ENCODE measurements at places on chromosomes 1 and 21.
A peak's percentile ranks its signal among the peaks of the same experiment; 100 is the strongest.

- no peak for DNase-seq
These were observed 43.6 kb downstream of the LRRC7 start for GRCh38 chr1:69611316-69611715.

DNA sequence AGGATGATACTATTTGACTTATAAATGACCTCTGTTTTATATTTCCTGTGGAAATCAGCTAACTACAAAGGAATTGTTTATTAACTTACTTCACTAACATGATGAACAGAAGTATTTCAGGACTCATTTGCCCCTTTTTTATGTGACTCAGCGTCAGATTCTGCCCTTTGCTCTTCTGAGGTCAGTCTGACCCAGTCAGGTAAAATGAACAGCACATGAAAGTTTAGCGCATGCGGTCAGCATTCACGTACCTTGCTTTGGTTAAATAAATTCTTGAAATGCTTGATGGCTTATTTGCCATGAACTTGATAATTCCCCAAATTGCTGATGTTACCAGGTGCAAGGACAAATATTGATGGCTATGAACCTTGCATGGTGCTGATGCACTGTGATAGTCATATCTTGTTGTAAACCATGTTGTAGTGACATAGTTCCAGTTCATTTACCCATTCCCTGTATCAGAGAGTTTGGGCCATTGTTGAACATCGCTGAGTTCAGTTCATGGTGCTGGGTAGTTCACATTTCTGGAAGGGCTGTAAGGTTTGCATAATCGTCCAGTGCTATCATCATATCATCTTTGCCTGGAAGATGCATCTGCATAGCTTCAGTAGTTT lies 133.4 kb downstream of the NFIA start:
- DNase-seq: no peak

GRCh38 chr21:26079366-26079765 lies 91.2 kb downstream of the APP start:
- DNase-seq: no peak

GRCh38 chr21:46605767-46606426 lies 1.0 kb upstream of the S100B start:
- no peak for DNase-seq

DNA sequence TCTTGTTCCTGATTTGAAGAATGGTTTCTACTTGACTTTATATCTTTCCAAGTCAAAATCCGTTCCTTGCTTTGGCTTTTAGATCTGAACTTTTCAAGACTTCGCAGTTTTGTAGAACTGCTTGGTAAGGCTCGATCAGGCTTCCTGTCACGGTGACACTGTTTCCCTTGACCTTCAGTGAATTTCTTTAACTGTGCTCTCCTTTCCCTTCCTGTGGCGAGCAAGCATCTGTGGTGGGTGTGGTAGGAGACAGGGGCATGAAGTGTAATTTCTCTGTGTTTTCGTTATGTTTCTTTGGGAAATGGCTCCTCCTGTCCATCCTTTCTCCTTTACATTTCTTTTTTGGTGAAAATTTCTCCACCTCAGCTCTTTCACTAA lies 10.4 kb downstream of the STYXL2 start:
- no peak for DNase-seq

DNA sequence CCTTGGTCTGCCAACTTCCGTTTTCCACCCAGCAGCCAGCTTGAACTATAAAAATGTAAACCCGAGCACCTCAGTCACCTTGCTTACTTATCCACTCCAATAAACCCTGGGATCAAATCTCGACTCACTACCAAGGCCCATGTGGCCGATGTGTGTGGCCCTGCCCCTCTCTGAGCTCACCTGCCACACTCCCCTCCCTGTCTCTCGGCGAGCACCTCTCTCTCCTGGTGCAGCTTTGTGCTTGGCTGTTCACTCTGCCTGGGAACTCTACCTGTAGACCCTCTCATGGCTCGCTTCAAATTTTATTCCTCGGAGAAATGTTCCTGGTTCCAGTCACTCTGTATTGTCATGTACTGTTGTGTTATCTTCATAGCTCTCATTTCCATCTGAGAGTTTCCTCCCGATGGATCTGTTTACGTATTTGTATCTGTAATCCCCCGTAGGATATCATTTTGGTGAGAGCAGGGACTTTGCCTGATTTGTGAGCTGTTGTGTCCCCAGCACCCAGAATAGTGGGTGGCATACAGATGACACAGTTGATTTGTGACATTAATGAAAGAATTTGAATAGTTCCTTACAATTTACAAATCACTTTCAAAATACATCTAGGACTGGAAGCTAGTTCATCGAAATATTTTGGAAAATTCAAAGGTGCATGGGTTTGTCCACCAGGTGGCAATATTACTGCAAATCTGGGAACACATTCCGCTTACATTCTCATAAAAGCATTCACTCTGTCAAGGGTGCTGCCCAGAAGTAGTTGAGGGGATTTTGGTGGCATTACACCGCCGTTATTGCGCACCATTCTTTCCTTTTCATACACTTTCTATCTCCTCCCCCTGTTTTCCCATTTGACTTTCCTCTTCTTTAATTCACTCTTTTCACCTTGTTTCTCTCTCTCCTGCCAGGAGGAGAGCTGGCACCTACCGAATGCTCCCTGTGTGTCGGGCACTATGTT lies 95.3 kb downstream of the ABCA4 start:
- peak; percentile 71 for DNase-seq

GRCh38 chr1:222057162-222057561 lies 315.3 kb upstream of the DUSP10 start:
- no peak for DNase-seq

DNA sequence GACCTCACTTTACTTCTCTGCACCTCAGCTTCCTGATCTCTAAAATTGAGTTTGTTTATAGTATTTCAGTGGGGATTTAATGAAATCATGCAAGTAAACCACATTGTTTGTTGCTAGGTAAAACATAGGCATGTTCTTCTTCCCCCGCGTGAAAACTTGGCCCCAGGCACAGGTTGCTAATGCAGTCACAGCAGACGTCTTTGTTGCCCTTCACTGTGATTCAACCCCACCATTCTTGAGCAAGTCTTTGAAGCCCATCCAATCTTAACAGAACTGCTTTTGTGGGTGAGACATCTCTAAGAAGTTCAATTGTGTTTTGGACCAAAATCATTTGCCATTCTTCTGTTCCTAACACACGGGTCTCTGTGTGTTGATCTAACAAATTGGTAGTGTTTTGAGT lies 185.5 kb downstream of the ZNF281 start:
- DNase-seq: no peak

- DNase-seq: no peak
These were observed 291.0 kb downstream of the PRDM2 start for GRCh38 chr1:13990939-13991338.

DNA sequence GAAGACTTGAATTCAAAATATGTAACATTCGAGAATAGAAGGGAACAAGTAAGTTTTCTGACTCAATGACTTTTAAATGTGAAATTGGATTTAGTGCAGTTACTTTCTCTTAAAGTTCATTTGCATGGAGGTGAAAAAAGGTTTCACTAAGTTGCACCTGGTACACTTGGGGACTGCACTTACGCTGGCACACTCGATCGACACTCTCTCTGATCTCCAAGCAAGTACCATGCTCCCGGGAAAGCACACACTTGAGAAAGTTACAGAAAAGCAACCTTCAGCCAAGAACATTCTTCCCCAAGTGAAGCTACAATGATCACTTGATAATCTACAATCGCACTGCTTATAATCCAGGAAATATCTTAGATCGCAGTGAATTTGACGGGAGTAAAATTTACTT lies 63.1 kb downstream of the COQ8A start:
- DNase-seq: no peak

DNA sequence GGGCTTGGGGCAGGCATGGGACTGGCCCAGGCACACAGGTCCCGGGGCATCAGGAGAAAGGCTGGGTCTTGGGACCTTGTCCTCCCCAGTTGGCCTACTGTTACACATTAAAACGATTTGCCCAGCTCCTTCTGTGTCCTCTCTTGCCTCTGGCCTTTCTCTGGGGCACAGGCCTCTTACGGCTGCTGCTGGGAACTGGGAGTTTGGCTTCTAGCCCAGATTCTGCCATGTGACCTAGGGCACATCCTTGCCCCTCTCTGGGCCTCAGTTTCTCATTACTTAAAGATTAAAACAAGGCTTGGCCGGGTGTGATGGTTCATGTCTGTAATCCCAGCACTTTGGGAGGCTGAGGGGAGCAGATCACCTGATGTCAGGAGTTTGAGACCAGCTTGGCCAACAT lies 14.0 kb downstream of the KDF1 start:
- no peak for DNase-seq

DNA sequence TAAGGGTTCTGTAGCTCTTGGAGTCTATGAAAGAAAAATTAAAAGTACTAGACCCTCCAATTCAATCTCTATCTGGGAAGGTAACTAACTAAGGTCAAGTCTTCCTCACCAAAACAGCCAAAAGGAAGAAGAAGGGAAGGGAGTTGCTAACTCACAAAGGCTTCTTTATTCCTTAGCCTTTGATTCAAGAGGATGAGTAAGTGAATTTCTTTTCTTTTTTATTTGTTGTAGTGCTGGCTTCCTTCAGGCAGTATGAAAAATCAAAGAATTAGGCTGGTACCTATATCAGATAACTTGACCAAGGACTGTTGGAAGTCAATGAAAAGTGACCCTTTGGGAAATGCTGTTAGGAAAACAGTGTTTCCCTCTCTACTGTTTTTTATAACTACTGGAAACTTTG lies 144.4 kb upstream of the NRIP1 start:
- no peak for DNase-seq

GRCh38 chr1:239550178-239550577 lies 163.8 kb downstream of the CHRM3 start:
- DNase-seq: no peak

GRCh38 chr1:121558514-121558913 lies 373.7 kb downstream of the SRGAP2C start:
- DNase-seq: no peak

DNA sequence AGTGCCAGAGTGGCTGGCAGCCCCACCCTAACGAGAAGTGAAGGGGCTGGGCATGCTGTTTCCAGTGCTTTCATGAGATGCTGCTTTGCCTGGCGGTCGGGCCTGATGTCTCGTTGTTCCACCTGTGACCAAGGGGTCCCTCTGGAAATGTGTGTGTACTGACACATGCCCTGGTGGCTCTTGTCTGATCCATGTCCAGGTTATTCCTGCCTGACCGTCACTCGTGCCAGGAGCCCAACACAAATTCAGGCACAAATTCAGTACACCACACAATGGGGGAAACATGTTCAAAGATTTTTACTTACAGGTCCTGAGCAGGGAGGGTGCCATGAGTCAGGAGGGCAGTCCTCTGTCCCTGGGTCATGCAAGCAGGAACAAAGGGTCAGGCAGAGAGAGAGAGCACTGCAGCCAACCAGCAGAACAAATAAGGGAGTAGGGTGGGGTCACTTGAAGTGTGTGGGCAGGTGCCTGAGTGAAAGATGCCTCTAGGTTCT lies 76.3 kb downstream of the ADARB1 start:
- DNase-seq: no peak

DNA sequence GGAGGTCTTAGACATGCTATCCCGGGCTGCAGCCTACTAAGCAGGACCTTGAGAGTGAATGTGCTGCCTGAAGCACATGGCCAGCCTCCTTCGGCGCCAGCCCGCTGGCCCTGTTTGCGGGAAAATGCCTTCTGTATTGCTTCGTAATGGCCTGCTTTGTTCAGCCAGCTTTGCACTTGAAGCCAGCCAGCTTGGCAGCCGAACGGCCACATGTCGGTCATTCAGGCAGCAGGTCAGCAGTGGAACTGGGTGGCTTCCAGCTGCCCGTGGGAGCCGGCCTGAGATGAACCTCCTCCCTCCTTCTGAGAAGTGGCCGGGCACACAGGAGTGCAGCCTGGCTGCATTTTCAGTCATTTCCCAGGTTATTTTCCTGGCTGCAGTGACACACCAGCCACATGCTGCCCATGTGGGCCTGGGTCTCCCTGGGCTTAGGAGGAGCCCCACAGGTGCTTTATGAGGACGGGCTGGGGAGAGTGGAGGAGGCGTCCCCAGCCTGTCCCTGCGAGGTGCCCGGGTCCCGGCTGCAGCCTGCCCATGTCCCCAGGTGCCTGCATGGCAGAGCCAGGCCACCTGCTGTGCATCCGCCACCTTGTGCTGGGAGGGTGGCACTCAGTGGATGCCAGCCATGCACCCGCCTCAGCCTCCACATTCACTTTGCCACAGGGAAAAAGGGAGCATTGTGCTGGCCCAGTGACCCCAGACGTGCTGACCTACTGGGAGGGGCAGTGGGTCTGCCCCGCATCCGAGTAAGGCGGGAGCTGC lies 103.5 kb downstream of the SIK1 start:
- no peak for DNase-seq

DNA sequence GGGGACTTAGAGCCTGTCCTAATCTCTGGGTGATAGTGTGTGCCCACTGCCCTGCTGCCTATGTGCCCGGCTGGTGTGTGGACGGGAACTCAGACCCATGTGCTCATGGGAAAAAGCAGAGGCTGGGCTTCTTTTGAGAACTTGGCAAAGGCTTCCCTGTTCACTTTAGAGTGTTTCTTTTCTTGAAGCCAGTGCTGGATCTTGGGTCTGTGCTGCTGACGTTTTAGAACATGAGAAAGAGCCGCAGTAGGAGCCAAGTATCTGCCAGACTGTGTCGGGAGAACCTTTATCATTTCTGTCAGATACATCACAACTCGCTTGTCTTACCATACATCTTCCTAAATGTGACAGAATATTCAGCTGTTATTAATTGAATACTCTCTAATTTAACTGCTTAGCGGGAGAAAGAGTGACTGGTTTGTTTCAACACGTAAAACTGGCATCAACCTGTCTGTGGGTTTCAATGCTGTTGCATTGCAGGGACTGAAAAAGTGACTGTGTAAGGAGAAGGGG lies 195.2 kb downstream of the PBX1 start:
- no peak for DNase-seq

DNA sequence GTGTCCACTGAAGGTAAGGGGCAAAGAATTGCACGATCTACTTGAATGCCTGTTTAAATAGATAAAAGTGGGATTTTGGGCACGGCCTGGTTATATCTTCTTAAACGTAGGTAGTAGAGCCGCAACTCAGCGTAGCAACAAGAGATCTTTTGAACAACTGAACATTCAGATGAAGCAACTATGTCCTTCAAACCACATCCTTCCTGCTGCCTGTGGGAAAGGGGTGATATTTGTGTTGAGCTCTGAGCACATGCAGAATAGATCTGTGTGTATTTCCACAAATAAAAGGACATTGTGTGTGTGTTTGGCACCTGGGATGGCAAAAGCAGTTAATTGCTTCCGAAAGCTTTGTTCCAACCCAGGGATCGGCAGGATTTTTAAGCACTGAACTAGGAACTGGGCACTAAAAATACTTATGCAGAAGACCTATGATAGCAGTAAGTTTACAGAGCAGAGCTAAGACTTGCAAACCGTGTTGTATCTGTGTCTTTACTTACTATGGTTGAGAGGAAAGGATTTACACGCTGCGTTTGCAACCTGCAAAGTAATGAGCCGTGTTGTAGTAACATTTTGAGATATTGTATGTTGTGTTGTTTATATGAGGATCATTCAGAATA lies 333.4 kb downstream of the CHRM3 start:
- DNase-seq: no peak
